ENCODE measurements at places on chromosomes 1 and 21. TPM values are rescaled to one million over a fixed set of nuclear protein-coding genes. Genes with fewer than 3 reads are reported as not detected.

The FCMR gene
- 0.29 TPM for total RNA-seq

- no peak overlapping the region for H3K4me3 ChIP-seq
- no peaks in the 10 kb centered on the region for H3K27me3 ChIP-seq
- no peaks in the 10 kb centered on the region for H3K36me3 ChIP-seq
- peaks cover 7% of the 10 kb centered on the region for H3K4me1 ChIP-seq
- DNase-seq = no peak
Observed at GRCh38 chr1:244758708-244759107, 76.8 kb upstream of the COX20 start.

GRCh38 chr1:218357211-218357892 lies 12.2 kb downstream of the TGFB2 start:
- no peak overlapping the region for H3K4me3 ChIP-seq
- no peaks in the 10 kb centered on the region for H3K27me3 ChIP-seq
- H3K36me3 ChIP-seq = peaks cover 13% of the 10 kb centered on the region
- peak overlapping the region; percentile 15 for H3K27ac ChIP-seq
- H3K4me1 ChIP-seq = peaks cover 8% of the 10 kb centered on the region

The PADI2 gene
- under 0.01 TPM for total RNA-seq

DNA sequence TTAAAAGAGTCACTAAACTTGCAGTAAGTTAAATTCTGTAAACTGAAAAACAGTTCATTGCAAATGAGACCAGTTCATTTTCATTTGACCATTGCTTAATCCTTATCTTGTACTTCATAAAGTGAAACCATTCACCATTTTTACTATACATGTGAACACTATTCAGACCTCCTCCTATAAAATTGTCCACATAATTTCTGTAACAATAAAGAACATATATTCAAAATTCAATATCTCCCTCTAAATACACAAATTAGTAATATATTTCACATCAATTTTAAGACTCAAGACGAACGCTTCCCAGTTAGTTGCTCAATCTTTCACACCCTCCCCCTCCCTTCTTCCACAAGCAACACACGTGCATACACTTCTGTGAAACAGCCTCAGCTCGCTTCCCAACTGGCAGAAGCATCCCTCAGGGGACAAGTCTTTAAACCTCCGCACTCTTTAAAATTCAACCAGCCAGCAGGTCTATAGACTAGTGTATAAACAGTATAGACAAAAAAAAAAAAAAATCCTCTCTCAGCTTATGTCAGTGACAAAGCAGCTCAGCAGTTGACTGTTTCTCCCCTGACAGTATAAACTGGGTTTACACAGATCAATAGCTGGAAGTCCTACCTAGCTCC lies 99.6 kb downstream of the DENND1B start:
- peak overlapping the region; percentile 63 for H3K4me3 ChIP-seq
- no peaks in the 10 kb centered on the region for H3K4me1 ChIP-seq
- no peaks in the 10 kb centered on the region for H3K36me3 ChIP-seq
- no peak for DNase-seq

DNA sequence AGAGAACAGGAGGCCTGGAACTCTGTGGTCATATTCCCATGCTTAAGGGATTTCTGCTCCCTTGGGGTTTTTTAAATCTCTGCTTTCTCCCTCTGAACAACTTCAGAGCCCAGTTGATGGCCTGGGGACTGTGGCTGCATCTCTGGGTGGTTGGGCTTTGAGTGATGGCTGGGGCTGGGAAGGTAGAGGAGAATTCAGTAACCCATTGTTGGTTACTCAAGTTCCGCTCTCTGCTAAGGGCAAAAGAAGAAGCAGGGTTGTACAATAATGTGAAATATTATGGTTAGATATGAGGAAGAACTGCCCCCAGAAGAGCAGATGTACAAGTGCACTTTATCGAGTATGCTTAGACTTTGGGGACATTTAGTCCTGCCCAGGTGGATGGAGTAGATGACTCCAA lies 72.1 kb upstream of the CNTN2 start:
- H3K27me3 ChIP-seq = no peaks in the 10 kb centered on the region
- no peak for DNase-seq
- no peak overlapping the region for H3K4me3 ChIP-seq
- H3K27ac ChIP-seq = no peak overlapping the region
- peaks cover 13% of the 10 kb centered on the region for H3K4me1 ChIP-seq

All from osteoblast (primary cell).